ENCODE measurements at places on chromosomes 12 and 14. TPM values are rescaled to one million over a fixed set of nuclear protein-coding genes. Genes with fewer than 3 reads are reported as not detected.
A peak's percentile ranks its signal among the peaks of the same experiment; 100 is the strongest.

CRADD gene
- 12.2 TPM for total RNA-seq

DNA sequence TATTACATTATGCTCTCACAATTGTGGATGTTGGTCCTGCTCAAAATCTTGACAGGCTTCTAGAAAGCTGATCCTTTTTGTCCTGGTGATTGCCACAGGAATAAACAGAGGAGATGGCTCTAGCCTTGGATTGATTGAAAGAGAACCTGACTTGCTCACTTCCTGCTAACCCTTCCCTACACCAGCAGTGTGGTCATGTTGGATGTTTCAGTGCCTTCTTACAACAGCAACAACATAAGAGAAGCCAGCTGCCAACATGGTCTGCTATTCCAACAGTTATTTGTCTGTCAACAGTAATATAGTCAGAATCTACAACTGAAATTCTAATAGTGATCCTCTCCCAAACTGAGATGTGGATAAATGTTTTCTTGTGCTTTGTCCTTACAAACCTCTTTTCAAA, 311.6 kb upstream of the DIO2 start:
- no peak for DNase-seq

DNA sequence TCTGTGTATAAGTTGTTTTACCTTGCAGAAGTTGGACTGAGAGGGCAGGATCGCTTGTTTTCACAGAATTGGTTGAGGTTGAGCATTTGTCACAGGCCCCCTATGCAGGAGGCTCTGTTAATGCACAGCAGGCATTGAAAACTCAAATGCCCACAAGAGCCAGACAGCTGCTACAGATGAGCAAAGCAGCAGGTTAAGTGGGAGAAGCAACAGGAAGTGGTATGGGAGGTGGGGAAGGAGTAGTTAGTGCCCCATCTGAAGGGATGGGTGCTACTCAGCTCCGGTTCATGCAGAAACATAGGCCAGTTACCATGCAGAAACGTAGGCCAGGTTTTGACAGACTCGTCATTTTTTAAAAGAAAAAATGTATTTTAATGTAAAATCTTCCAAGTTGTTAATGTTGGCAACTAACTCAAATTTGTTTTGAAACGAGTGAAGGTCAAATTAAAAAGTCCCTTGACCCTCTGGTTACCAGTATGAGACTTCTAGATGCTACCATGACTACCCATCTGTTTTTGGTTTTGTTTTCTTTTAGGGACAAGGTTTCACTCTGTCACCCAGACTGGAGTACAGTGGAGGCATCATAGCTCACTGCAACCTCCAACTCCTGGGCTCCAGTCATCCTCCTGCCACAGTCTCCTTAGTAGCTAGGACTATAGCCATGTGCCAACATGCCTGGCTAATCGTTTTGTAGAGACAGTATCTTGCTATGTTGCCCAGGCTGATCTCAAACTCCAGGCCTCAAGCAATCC, 84.7 kb upstream of the FRMD6 start:
- DNase-seq = no peak

GRCh38 chr12:106364261-106364660, 6.7 kb downstream of the POLR3B start:
- DNase-seq = no peak

TMEM253 gene
- 0.59 TPM for total RNA-seq

LAG3 gene
- 3.3 TPM for total RNA-seq

- no peak for DNase-seq
Measured at GRCh38 chr12:99146185-99146584, 501.1 kb downstream of the APAF1 start.

GRCh38 chr14:71130491-71131179, 223.4 kb downstream of the PCNX1 start:
- no peak for DNase-seq

SERPINA3 gene
- total RNA-seq = 4.3 TPM

RERGL gene
- total RNA-seq = not detected

EMP1 gene
- total RNA-seq = 110 TPM

GRCh38 chr14:99518441-99519346, 37.5 kb downstream of the CCNK start:
- peak; percentile 23 for DNase-seq

DNA sequence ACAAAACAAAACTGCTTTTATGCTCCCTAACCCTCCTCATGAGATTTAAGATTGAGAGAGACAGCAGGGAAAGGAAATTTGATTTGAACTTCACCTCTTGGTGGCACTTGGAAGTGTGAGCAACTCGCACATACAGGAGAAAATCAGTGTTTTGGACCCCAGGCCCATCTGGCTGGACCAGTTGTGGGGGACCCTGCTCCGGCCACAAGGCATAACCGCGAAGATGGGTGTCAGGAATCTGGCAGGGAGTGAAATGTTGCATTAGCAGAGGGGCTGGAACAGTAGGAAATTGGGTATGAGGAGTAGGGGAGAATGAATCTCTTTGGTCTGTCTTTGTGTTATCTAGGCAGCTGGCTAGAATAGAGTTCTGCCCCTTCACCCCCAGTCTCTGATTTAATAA, 1.2 kb downstream of the CIROP start:
- no peak for DNase-seq

FBLN5 gene
- total RNA-seq = 3.3 TPM

STON2 gene
- 4.1 TPM for total RNA-seq

- no peak for DNase-seq
Measured at GRCh38 chr12:57233357-57234232, 4.1 kb downstream of the SHMT2 start.

DNA sequence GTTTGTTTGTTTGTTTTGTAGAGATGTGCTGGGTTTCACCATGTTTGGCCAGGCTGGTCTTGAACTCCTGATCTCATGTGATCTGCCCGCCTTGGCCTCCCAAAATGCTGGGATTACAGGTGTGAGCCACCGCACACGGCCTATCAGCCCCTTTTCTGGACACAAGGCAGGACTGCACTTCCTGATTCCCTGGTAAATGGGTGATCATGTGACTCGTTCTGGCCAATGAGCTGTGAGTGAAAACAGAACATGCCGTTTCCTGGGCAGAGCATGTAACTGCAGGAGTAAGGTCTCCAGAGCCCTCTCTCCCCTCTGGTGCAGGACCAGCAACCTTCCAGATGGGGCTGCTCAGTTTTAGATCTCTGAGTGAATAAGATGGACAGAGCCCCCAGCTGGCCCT, 92.7 kb downstream of the ITPK1 start:
- DNase-seq = peak; percentile 37

POTEM gene
- total RNA-seq = not detected

DNA sequence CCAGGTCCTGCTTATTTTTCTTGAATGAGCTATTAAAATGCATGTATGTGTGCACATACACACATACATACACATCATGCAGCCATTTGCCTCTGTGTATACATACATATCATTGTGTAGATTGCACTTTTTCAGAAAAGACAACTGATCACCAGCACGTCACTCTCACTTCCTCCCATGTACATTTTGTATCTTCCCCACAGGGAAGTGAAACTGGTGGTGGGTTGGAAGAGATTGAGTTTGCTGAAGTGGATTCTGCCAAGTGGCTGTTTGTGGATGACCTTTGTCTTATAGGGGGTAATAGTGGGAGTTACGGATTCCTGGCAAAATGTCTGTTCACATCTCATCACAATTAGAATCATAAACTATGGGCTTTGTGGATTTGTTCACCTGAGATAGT, 448.6 kb downstream of the RAD51B start:
- DNase-seq = no peak

- no peak for DNase-seq
Measured at GRCh38 chr12:72133497-72134055, 138.6 kb upstream of the TRHDE start.

KCNA5 gene
- total RNA-seq = not detected

GRCh38 chr12:110067531-110067930, 19.2 kb upstream of the C12orf76 start:
- DNase-seq = no peak

DTX3 gene
- total RNA-seq = 0.37 TPM

DNA sequence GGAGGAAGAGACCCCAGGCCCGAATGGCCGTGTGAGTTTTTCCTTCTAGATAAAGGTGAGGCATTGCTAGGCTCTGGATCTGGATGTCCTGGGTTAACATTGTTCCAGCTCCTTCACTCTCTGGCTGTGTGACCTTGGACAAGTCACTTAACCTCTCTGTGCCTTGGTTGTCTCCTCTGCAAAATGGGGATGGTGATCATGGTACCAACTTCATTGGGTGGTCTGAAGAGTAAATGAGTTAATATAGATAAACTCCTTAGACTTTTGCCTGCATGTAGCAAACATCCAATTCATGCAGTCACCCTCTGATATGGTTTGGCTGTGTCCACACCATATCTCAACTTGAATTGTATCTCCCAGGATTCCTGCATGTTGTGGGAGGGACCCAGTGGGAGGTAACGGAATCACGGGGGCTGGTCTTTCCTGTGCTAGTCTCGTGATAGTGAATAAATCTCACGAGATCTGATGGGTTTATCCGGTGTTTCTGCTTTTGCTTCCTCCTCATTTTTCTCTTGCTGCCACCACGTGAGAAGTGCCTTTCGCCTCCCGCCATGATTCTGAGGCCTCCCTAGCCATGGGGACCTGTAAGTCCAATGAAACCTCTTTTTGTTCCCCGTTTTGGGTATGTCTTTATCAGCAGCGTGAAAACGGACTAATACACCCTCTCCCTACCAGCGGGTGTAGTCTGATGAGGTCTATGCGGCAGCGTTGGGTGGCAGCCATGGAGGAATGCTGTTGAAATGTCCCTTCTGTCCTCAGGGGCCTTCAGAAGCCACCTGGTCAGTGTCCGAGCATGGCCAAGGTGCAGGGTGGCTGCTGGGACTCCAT, 256.1 kb downstream of the GLT1D1 start:
- DNase-seq = no peak

GRCh38 chr12:62860501-62861411, 74.2 kb downstream of the PPM1H start:
- no peak for DNase-seq

DNA sequence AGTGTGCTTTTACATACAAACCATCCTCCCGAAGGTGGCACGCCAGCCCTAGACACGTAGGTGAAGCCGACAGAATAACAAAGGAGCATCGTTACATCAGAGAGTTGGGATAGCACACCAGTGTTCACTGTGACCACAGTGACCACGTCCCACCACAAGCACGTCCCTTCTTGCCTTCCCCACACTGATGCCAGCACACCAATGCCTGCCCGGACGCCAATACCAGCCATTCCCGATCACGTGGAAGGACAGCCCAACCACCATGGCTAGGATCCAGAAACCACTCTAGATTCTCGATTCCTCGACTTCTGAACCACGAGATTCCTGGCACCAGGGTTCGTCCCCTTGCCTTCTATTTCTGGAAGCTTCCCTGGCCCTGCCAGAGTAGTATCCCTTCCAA, 48.0 kb upstream of the GPR68 start:
- DNase-seq = no peak

ITGA7 gene
- 17.8 TPM for total RNA-seq

DNA sequence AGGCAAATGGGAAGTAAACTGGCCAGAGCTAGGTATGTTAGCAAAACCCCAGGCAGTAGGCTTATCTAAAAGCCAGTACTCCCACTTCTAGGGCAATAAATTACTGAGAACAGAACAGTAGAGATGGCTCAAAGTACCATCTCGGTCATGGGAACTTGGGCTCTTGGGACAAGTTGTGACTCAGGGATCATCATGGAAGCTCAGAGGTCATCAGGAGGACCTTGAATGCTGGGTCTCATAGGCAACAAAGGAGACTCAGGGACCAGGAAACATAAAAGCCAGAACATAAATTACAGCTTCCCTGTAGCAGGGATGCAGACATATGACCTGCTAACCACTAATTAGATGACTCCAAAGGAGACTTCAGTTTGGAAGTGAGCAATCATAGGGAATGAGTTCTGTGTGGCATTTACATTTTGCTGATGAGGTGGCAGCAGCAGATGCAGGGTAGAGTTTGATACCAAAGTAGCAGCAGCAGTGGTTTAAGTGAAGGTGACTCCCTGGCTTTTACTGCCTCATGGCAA, 97.6 kb upstream of the SCAF11 start:
- no peak for DNase-seq

ART4 gene
- total RNA-seq = not detected

DNA sequence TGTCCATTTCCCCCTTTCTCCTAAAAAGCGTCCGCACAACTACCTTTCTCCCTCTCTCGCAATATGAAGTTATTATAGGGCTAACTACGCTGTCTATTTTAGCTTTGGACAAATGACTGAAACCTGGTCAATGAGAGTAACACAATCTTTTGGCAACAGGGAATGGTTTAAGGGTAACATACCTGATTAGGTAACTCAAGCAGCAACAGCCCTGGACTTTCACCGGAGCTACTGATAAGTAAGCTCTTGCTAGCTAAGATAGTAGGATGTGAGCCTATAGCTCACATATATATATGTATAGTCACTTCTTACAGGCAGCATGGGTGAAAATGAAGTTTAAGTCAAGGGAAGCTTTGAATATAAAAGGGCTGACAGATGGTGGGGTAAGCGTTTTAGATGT, 313.0 kb downstream of the CEP128 start:
- DNase-seq = no peak

GRCh38 chr12:3777206-3777809, 24.4 kb upstream of the CRACR2A start:
- DNase-seq = peak; percentile 33

- DNase-seq = no peak
Measured at GRCh38 chr12:50508414-50508813, 3.6 kb downstream of the DIP2B start.

GRCh38 chr12:122437656-122438121, 15.2 kb upstream of the CLIP1 start:
- no peak for DNase-seq

DNA sequence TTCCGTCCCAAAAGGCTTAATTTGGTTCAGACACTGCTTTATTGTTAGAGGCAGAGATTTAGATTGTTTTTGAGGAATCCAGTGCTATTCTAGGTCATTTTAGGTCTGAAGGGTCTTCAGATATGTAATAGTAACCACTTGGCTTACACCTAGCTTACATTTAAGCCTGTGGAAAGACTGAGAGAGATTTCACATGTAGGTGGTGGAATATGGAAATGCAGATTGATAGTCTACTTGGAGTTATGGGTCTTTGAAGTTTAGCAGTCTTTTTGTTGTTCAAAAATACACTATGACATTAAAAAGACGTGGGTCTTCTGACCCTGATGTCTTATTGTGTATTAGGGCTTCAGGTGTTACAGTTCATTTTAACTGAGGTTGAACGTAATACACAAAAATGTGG, 51.4 kb upstream of the CCT2 start:
- DNase-seq = no peak

CSRP2 gene
- total RNA-seq = 36.1 TPM

GRCh38 chr12:107670999-107671643, 14.5 kb upstream of the PWP1 start:
- DNase-seq = peak; percentile 19

DNA sequence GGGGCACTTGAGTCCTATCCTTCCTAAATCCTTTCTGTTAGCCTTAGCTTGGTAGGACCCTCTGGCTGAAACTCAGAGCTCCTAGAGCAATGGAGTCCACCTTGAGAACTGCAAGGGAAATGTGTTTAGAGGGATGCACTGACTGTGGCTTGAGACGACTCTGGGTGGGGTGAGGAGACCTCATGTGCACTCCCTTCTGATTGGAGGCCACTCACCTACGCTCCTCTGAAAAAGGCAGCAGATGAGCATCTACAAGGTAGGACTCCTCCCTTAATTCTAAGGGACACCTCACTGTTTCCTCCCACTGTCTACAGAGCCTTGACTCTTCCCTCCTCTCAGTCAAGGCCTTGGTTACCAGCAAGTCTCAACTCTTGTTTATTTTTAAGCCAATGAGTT, 1.0 kb downstream of the MAP3K12 start:
- no peak for DNase-seq

RAD51AP1 gene
- total RNA-seq = 28.2 TPM

NRIP2 gene
- not detected for total RNA-seq

SVOP gene
- total RNA-seq = 0.47 TPM
